Peyer's patch (tissue), 4 donors: ENCODE measurements at places on chromosomes 5 and 9. TPM values are rescaled to one million over a fixed set of nuclear protein-coding genes. Genes with fewer than 3 reads are reported as not detected.

- DNase-seq, result no peak
These were observed 5.3 kb downstream of the KLF4 start for GRCh38 chr9:107484117-107484723.

- no peak for DNase-seq
These were observed 26.7 kb downstream of the CYFIP2 start for GRCh38 chr5:157292599-157292998.

GRCh38 chr5:9690751-9691150 is 60.6 kb upstream of the TAS2R1 start:
- DNase-seq, result no peak

Gene DNAH5
- total RNA-seq, result 0.54 TPM

- DNase-seq, result no peak
These were observed 13.0 kb upstream of the CXXC5 start for GRCh38 chr5:139635191-139635590.

DNA sequence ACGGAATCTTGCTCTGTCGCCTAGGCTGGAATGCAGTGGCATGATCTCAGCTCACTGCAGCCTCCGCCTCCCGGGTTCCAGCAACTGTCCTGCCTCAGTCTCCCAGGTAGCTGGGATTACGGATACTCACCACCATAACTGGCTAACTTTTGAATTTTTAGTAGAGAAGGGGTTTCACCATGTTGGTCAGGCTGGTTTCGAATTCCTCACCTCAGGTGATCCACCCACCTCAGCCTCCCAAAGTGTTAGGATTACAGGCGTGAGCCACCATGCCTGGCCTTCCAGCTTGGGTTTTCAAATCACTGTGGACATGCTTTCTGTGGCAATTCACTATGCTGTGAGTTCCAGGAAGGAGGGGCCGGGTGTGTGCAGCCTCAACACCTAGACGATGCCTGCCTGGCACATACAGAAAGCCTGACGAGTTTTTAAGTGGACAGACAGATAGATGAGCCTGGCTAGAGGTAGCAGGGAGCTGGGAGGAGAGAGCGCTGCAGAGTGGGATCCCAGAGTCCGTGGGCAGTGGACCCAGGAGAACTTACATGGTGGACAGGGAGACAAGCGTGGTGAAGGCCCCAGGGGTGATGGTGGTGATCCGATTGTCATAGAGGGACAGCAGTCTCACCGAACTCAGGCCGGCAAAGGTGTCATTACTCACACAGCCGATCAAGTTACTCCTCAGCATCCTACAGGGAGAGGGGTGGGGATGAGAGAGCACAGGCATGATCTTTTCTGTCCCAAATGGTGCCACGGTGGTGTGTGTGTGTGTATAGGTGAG is 173.4 kb upstream of the PANK3 start:
- DNase-seq, result no peak

- no peak for DNase-seq
These were observed 6.2 kb downstream of the GNPDA1 start for GRCh38 chr5:142006363-142007236.

Gene SNAPC4
- 13.5 TPM for total RNA-seq

Gene GRAMD2B
- total RNA-seq, result 135 TPM

GRCh38 chr5:132086277-132086794 is 12.7 kb downstream of the CSF2 start:
- DNase-seq, result peak; percentile 44

DNA sequence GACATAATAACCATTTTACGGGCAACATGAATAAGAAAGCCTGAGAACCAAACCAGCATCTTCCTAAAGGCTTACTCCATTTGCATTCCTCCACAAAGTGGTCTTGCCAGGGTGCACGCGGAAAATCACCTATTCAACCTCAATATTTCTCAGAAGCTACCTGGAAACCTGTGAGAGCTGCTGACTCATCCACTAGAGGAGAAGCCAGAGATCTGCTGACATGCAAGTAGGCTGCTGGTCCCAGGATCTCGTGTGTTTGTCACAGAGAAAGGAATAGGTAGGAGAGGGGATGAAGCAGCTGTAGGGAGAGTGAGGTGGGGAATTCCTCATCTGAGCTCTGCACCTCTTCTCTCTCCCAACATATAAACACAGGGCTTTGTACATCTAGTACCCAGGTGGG is 138.1 kb downstream of the ADAMTS12 start:
- DNase-seq, result no peak

DNA sequence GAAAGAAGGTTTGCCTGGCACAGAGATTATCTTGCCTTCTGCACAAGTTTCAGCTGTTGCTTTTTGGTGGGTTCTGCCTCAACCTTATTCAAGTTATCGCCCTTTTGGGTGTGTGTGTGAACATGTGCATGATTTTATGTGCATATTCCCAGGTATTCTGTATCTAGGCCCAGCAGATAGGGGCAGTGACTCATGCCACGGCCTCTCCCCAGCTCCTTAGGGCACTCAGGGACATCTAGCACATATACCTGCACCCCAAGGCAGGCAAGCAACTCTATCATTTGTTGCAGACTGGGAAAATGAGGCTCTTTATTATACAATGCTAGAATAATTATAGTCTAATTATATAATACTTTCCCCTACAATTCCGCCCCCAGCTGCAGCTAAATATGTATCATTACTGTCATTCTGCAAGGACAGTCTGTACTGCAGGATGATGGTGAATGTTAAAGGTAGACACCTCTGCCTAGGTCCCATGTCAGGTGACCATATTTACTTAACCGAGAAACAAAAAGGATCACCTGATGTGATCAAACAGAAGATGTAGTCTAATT is 128.9 kb downstream of the PDE8B start:
- DNase-seq, result no peak

Gene GPRIN1
- total RNA-seq, result 0.94 TPM

Gene FAM221B
- not detected for total RNA-seq

DNA sequence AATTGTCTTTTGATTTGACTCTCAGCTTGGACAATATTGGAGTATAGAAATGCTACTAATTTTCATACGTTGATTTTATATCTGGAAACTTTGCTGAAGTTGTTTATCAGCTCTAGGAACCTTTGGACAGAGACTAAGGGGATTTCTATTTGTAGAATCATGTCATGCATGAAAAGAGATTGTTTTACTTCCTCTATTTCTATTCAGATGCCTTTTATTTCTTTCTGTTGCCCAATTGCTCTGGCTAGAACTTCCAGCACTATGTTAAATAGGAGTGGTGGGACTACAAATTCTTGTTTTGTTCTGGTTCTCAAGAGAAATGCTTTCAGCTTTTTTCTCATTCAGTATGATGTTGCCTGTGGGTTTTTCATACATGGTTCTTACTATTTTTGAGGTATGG is 112.8 kb upstream of the CDH12 start:
- no peak for DNase-seq

- no peak for DNase-seq
These were observed 34.4 kb downstream of the ZNF366 start for GRCh38 chr5:72472666-72473422.
